ENCODE measurements at places on chromosomes 3 and 15. TPM values are rescaled to one million over a fixed set of nuclear protein-coding genes. Genes with fewer than 3 reads are reported as not detected.

DGKG gene
- total RNA-seq: 2.6 TPM

ARHGAP31 gene
- total RNA-seq: 26.8 TPM

LRCH3 gene
- total RNA-seq: 73.5 TPM

C3orf52 gene
- total RNA-seq: 0.51 TPM

SEMA6D gene
- total RNA-seq: 27.2 TPM

AMOTL2 gene
- total RNA-seq: 55.9 TPM

ESYT3 gene
- 5.6 TPM for total RNA-seq

CACNA2D2 gene
- 6.1 TPM for total RNA-seq

USP13 gene
- 19.8 TPM for total RNA-seq

APOD gene
- 8.5 TPM for total RNA-seq

SLC28A1 gene
- total RNA-seq: not detected

CPA3 gene
- 4.7 TPM for total RNA-seq

All from uterus (tissue), 4 donors.